ENCODE measurements at places on chromosomes 13 and 19. TPM values are rescaled to one million over a fixed set of nuclear protein-coding genes. Genes with fewer than 3 reads are reported as not detected.

PRODH2 gene
- total RNA-seq, result 0.64 TPM

RASIP1 gene
- total RNA-seq, result 6.2 TPM

ATXN8OS gene
- not detected for total RNA-seq

DNA sequence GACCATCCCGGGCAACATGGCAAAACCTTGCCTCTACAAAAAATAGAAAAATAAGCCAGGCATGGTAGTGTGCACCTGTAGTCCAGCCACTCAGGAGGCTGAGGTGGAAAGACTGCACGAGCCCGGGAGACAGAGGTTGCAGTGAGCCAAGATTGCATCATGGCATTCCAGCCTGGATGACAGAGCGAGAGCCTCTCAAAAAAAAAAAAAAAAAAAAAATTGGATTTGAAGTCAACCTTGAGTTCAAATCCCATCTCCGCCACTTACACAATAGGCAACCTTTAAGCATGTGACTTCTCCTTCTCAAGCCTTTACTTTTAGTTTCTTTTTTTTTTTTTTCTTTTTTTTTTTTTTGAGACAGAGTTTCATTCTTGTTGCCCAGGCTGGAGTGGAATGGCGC, 12.0 kb downstream of the KASH5 start:
- H3K27me3 ChIP-seq, result peaks cover 2% of the 10 kb centered on the region
- H3K27ac ChIP-seq, result no peak overlapping the region
- H3K4me1 ChIP-seq, result peaks cover 18% of the 10 kb centered on the region
- no peak for DNase-seq
- H3K4me3 ChIP-seq, result no peak overlapping the region

DNA sequence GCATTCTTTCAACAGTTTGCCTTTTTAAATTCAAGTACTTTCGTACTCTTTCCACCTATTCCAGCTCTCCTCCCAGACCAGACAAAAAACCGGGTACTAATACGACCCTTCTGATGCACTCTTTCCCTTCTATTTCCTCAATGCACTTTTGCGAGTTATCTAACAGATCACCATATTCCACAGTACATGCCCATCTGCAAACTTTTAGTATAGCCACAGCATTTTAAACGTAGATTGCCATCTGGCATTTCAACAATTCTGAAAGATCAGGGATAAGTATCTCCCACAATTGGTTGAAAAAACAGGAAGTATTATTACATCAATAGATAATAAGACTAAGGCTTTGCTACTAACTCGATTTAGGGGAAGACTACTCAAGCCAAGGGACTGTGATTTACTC, 31.5 kb downstream of the RBM26 start:
- H3K27ac ChIP-seq, result no peak overlapping the region
- peaks cover 3% of the 10 kb centered on the region for H3K4me1 ChIP-seq
- H3K27me3 ChIP-seq, result peaks cover 2% of the 10 kb centered on the region
- no peak for DNase-seq
- no peaks in the 10 kb centered on the region for H3K36me3 ChIP-seq

DNA sequence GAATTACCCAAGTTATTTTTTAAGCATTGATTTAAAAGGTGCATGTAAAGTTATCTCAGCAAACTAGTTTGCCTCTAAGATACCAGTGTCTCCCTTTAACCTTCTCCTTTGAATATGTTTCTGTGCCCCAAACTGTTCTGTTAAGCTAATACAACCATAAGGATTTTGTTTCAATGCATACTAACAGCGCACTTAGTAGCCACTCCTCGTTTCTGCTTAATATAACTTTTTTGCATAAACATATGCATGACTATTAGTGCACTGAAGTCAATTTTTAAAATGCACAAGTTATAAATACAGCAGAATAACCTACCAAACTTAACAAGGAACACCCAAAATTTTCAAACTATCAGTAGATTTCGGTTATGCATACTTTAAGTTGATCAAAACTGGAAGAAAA, 79.4 kb downstream of the SERP2 start:
- no peaks in the 10 kb centered on the region for H3K27me3 ChIP-seq
- H3K4me1 ChIP-seq, result no peaks in the 10 kb centered on the region
- H3K36me3 ChIP-seq, result peaks cover 8% of the 10 kb centered on the region
- no peak overlapping the region for H3K27ac ChIP-seq
- DNase-seq, result no peak

DNA sequence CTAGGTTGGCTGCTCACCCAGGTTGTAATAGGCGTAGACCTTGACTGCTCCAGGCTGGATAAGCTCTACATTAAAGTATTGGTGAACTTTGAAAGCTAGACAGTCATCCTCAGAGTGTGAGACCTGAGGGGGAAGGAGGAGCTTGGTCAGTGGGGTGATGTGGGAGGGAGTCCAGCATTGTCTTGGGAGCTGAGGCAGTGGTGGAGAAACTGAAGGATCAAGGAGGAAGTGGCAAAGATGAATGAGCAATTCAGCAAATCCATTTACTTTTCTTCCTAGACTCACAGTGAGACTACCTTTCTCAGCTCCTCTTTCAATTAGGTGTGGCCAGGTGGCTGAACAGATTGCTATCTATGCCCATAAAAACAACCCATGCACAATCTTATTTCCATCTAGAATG, 10.2 kb upstream of the TNFSF14 start:
- peaks cover 6% of the 10 kb centered on the region for H3K27me3 ChIP-seq
- H3K4me1 ChIP-seq, result no peaks in the 10 kb centered on the region
- H3K4me3 ChIP-seq, result no peak overlapping the region
- H3K36me3 ChIP-seq, result peaks cover 10% of the 10 kb centered on the region
- no peak overlapping the region for H3K27ac ChIP-seq
- DNase-seq, result no peak

DNA sequence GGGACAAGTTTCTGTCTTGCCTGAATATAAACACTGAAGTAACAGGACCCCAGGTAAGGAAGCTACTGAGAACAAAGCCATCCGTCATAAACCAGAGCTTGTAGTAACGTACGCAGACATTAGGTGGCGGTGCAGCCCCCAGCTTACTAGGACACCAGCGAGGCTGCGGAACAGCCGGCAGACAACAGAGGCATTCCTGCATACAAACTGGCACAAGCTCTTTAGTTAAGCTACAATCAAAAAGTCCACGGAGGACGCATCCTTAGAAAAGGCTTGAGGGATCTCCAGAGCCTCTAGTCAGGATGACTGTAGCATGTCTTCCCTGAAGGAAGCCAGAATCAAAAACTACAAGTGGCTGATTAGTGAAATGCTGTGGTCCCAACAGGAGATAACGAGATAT, 26.2 kb downstream of the ZNF160 start:
- peak; percentile 83 for DNase-seq
- peaks cover 44% of the 10 kb centered on the region for H3K36me3 ChIP-seq
- H3K27me3 ChIP-seq, result peaks cover 5% of the 10 kb centered on the region
- H3K27ac ChIP-seq, result peak overlapping the region; percentile 71
- H3K4me3 ChIP-seq, result peak overlapping the region; percentile 50

DNA sequence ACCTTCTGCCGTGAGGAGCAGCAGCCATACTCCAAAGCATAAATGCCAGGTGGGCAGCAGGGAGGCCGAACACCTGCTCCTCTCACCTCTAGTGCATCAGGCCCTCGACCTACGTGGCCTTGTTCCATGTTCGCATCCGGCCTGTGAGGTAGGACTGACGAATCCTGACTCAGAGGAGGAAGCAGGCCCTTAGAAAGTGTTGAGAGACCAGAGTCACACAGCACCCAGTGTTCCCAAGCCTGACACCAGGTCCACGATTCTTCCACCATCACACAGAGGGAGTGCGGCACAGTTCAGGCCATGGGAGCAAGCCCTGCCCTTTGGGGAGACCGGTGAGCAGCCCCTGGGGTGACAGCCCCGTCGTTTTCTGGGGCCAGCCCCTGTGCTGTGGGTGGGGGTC, 14.7 kb downstream of the ATP12A start:
- H3K4me1 ChIP-seq, result no peaks in the 10 kb centered on the region
- no peak for DNase-seq
- H3K36me3 ChIP-seq, result no peaks in the 10 kb centered on the region
- H3K4me3 ChIP-seq, result no peak overlapping the region

DNA sequence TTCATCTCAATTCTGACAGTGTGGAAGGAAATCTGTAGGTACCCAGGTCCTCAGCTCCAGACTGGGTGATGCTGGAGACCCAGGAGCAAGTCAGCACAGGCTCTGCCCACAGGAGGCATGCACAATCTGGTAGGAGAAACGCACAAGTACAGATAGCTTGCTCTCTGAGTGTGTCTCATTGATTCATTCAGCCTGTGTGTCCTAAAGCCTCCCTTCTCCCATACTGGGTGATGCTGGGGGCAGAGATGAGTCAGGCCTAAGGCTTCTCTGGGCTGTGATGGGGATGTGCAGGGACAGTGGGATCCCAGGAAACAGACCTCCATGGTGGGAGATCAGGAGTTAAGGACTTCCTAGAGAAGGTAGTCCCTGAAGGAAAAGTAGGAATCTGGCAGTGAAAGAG, 6.8 kb downstream of the ZNF526 start:
- no peak overlapping the region for H3K4me3 ChIP-seq
- H3K27ac ChIP-seq, result no peak overlapping the region
- H3K4me1 ChIP-seq, result peaks cover 4% of the 10 kb centered on the region
- peaks cover 3% of the 10 kb centered on the region for H3K27me3 ChIP-seq
- peaks cover 6% of the 10 kb centered on the region for H3K36me3 ChIP-seq
- DNase-seq, result no peak
